ENCODE measurements at places on chromosomes 16 and 17.

DNA sequence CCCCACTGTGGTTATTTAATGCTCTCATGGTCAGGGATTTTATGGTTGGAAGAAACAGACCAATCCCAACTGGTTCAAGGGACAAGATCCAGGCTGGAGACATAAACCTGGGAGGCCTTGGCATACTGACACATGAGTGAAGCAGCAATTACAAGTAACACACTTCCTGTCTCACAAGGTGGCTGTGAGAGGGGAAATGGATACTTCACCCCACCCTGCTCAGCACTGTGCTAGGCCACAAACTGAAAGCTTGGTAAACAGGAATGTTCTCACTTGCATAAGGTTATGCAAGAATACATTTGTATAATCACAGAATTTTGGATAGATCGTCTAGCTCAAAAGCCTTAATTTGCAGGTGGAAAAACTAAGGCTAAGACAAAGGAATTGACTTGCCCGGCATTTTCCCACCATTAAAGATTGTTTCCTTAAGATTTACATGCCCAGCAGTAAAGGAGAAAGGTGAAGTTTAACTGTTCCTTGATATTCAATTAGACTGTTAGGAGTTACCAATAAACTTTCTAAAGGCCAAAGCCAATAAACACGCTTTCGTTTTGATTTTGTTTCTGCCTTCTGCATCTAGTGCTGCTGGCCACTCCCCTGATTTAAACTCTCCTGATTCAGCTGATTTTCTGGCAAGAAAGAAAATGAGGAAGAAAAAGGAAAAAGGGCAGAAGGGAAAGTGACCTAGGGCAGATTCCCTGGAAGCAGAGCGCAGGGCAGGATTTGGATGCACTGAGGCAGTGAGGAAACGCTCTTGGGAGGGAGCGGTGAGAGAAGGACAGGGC lies 215.6 kb upstream of the CDH5 start:
- DNase-seq, result no peak

GRCh38 chr17:80693511-80693910 lies 148.9 kb downstream of the RPTOR start:
- DNase-seq, result no peak

GRCh38 chr16:8229011-8229520 lies 361.2 kb downstream of the TMEM114 start:
- DNase-seq, result no peak

DNA sequence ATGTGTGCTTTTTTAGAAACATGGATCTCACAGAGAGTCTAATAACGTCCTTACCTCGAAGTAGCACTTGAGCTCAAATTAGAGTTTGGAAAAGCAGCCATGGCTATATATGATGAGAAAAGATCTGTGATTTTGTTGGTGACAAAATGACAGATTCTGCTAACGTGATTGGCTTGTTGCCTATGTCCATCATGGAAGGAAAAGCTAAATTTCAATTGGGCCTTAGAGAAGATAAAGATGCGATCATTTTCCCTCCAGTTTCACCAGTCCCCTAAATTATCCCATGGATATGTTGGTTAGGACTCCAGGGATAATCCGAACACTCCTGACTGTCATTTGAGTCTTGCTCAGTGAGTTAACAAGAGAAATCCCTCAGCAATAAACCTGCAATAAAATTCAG lies 175.8 kb downstream of the C16orf95 start:
- DNase-seq, result no peak

GRCh38 chr17:30290696-30291542 lies 825 bp downstream of the BLMH start:
- peak; percentile 14 for DNase-seq

DNA sequence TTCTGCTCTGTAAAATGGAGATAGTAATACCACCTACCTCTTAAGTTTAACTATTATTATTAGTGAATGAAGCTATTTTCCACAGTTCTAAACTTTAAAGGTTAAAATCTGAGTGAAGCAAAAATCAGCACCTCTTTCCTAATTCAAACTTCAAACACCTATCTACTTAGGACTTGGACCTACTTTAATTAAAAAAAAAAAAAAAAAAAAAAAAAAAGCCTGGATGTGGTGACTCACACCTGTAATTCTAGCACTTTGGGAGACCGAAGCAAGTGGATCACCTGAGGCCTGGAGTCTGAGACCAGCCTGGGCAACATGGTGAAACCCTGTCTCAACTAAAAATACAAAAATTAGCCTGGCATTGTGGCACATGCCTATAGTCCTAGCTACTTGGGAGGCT lies 5.0 kb upstream of the KANSL1 start:
- no peak for DNase-seq

DNA sequence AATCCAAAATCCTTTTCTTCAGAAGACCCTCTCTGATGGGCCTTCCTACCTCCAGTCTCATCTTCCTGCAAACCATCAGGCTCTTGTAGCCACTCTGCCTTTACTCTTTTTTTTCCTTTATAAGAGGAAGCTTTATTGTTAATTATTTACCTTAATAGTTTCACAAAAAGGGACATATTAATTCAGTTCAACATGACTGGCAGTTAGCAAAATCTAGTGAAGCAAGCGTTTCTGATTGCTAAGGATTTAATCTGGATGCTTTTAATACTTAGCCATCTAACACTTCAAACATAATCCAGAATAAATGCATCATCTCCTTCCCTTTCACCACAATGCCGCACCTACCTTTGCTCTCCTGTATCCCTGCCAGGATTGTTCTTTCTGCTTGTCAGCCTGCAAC lies 62.0 kb downstream of the SPACA3 start:
- no peak for DNase-seq

GRCh38 chr16:21603928-21604327 lies 4.6 kb downstream of the METTL9 start:
- no peak for DNase-seq

GRCh38 chr17:16046966-16047365 lies 47.3 kb downstream of the TTC19 start:
- no peak for DNase-seq

DNA sequence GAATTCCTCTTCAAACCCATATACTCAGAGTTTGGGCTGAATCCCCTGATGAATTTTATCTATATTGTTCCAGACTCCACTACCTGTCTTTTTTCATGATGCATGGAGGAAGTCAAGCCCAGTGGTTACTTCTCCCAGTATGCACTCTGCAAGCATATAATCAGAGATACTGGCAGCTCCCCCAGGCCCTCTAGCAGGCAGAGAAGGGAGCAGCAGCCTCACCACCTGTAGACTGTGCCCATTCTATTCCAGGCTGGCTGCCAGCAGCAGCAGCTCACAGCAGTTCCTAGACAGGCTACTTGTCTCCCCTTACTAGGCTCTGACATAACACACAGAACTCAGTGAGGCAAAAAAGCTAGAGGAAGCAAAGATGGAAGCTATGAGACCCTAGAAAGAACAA lies 3.4 kb downstream of the MKS1 start:
- no peak for DNase-seq
